ENCODE measurements at places on chromosomes 5 and 9.

DNA sequence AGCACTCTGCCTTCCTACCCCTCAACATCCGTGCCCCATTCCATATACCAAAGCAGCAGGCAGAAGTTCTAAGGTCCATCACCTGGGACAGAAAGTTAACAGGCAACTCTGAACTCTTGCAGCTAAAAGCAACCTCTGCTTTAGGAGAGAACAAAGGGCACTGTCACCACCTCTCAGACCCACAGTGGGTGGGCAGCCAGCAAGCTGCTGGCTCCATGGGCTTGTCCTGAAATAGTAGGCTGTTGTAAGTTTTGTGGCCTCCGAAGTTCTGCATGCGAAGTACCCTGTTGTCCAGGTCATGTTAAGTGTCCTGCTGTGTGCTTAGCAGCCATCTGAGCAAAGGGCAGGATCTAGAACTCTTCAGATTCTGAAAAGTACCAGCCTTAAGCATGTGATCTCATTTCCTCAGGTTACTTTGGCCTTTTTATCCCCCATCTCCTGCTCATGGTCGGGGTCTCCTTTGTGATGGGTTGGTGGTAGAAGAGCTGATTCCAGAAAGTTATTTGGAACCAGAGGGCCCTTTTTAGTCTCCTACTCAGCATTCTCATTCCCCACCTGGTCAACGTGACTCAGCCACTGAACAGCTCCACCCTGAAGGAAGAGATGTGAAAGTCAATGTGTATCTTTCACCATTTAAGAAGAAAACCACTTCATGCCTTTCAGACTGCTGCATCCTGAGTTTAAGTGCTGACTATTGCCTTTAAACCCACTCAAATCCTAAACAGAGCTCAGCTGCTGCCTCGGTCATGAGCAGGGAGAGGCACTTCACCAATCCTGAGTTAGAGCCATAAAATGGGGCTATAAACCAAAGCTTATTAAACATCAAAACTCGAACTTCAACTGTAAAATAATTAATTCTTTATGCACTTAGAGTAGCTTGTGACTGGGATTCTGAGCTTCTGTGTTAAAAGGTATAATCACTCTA, 121.4 kb downstream of the DPYSL3 start:
- DNase-seq = no peak

GRCh38 chr9:138045541-138046490, 168.2 kb downstream of the CACNA1B start:
- peak; percentile 1 for DNase-seq

- DNase-seq = no peak
These were observed 145.6 kb downstream of the LURAP1L start for GRCh38 chr9:12920437-12920836.

DNA sequence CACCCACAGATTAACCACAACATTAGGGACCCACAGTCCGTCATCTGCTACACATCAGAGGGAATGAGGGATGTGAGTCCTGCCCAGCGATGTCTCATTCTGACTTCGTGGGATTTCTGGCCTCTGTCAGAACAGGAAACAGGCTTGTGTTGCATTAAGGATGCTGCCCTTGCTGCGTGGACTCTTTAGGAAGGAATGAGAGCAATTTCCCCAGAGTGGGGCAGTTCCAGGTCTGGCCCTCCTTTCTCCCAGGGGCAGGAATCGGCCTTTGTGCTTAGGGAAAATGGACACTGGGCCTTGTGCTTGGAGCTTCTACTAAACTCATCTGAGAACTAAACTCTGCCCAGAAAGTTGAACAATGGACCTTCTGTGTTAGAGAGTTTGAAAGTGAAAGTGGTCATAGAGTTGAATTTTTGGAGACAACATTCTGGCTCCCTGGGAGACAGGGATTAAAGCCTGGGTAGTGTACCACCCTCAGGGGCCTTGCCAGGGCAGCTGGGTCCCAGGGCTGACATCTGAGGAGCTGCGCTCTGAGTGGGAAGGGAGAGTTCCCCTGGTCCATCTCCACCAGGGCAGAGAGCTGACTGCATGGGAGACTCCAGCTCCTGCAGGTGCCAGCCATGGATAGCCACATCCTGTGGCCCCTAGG, 37.8 kb upstream of the S1PR3 start:
- peak; percentile 58 for DNase-seq

DNA sequence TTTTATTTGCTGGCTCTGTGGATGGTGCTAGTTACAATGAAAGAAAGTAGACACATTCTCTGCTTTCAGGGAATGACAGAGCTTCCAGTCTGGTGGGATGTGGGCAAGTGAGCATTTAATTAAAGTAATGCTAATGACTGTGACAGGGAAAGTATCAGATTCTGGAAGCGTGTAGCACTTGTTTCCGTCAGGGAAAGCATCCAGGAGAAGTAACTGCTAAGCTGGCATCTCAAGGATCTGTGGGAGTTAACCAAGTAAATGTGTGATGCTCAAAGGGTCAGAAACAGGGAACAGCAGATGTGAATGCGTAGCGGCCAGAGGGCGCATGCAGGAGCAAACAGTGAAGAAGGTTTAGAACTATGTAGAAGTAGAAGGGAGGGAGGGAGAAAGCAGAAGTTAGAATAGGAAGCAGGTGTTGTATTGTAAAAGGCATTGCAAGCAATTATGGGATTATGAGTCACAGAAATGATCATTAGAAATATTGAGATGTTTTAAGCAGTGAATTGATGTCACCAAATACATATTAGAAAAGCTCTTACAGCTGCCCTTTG, 12.2 kb downstream of the KLHL9 start:
- no peak for DNase-seq

- no peak for DNase-seq
These were observed 86.0 kb upstream of the SLC30A5 start for GRCh38 chr5:69007726-69008368.

- DNase-seq = no peak
These were observed 48.4 kb upstream of the GNE start for GRCh38 chr9:36306471-36307306.

GRCh38 chr5:160118349-160119141, 705 bp downstream of the PWWP2A start:
- peak; percentile 57 for DNase-seq

DNA sequence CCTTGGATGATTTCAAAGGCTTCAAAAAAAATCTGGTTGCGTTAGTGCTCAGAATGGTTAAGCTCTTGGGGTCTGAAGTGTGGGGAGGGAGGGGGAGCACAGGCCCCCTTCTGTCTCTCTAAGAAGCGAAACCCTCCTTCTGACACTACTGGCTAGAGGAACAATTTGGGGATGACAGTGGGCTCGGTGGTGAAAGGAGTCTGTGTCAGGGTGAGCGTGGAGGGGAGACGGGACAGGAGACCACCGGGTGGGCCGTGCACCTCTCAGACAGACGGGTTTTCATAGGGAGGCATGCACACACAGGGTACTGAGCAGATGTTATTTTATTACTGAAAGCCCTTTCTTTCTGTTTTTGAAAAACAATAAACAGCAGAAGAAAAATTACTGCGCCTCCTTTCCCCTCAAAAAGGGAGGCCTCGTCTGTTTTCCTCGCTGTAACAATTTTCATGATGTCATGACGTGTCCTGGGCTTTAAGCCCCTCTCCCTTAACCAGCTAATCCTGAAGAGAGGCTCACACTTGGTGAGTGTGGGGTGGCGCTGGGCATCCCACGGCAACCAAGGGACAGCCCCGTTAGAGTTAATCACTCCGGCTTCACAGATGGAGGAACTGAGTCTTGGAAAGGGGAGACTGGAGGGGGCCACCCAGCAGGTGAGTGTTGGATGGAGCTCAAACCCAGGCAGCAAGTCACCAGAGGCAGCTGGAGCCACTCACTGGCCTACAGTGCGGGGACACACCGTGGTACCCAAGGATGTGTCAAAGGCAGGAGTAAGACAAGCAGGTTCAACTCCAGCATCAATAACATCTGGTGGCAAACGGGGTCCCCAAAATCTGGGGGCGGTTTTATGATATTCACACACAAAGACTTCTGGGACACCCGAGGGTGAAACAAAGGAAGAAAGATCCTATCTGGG, 53.4 kb downstream of the PTCH1 start:
- no peak for DNase-seq

DNA sequence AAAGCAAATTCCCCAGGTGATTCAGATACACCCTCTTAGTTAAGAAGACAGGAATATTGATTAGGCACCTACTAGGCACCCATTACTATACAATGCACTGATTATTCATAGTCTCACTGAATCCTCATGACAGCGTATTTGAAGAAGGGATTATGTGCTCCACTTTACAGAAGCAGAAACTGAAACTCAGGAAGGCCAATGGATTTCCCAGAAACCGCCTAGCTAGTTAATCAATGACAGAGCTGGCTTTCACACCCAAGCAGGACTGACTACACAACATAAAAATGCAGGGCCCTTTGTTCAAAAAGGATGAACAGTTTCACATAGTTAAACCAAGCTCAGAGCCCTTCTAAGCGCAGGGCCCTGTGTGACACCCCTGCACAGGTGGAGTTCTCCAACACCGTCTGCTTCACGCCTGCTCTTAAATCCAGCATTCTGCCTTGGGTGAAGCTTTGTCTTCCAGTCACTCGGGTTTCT, 117.3 kb downstream of the TTLL11 start:
- no peak for DNase-seq

DNA sequence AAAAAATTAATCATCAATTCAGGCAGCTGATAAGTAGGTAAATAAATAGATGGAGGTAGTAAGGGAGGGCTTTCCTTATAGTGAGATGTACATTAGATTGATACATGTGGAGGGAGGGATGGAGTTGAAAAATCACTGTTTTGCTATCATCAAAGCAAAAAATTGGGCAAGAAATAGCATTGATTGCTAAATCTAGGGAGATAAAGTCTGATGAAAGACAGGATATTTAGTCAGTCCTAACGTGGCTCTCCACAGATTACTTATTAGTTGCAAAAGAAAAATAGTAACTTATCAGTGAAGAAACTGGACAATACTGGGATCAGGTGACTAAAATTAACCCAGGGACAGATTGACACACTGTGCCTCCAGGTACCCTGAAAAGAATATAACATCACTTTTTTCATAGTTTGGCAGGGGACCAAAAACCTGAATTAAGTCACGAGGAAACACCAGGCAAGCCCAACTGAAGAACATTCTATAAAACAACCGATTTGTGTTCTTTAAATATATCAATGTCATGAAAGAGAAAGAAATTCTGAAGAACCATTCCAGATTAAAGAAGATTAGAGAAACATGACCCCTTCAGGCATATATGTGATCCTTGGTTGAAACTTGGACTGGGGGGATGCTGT, 27.1 kb upstream of the GOLPH3 start:
- DNase-seq = peak; percentile 70
